ENCODE measurements at places on chromosomes 1 and 21.

- DNase-seq: no peak
Observed at GRCh38 chr1:218525031-218525430, 179.9 kb downstream of the TGFB2 start.

- no peak for DNase-seq
Observed at GRCh38 chr1:66951513-66951912, 26.7 kb downstream of the MIER1 start.

DNA sequence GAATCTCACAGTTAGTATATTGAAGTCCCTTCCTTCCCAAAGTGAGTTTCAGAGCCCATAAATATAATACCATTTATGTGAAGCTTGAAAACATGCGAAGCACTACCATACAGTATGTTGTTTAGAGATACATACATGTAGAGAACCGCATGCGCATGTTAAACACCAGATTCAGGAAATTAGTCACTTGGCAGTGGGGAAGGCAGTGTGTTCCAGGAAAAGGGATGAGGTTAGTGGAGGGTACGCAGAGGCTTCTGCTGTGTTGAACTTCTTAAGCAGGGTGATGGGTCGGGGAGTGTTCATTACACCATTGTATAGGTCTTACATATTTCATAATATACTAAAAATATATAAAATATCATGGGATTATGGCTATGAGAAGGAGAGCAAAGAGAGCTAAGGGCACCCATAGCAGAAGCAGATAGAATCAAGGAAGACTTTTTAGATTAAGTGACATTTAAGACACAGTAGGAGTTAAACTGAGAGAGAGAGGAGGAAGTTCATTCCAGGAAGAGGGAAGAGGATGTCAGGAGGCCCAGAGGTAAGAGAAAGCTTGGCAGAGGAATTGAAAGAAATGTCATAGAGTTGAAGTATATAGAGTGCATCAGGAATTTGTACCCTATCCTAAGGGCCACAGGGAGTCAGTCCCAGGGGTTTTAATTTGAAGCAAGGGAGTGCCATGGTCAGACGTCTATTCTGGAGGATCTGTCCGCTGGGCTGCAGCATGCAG is 43.5 kb upstream of the SARS1 start:
- no peak for DNase-seq

DNA sequence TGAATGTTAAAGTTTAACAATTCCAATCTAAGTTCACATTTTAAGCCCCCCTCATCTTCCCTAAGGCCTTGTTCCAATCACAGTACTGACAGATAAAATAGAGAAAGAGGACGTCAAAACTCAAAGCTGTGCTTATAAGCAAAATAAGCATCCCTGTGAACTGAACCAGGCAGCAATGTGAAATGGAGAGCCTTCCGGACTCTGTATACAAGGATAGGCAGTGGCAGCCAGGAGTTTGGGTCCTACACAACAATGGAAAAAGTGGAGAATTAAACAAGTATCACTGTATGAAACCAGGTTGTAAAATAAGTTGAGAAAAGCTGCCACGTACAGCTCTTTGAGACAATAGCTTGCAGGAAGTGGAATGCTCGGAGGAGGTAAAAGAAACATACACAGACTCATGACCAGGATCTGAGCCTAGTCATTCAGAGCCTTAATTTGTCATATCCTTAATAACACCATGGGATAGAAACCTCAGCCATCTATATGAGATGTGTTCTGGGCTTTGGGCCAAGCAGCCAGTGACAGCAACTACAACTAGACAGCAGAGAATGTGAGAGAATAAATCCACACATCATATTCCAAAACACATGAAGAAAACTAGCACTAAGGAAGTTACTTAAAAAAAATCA is 55.2 kb upstream of the PALMD start:
- DNase-seq: no peak

DNA sequence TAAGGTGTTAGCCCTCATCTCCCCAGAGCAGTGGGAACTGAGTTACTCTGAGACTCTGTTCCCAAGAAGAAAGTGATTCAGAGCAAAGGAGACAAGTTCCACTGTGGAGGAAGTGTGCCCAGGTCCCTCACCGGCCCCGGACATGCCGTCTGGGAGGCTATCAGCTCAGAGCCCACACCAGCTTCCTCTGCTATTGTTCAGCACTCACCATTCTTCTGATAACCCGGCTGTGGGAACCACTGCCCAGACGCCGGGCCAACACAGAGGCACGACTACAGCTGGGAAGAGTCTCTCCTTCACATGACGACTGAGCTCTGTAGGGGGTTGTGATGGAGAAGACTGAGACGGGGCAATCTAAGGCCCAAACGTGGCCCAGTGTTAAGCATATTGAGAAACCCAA is 34.2 kb upstream of the GJA5 start:
- DNase-seq: no peak

DNA sequence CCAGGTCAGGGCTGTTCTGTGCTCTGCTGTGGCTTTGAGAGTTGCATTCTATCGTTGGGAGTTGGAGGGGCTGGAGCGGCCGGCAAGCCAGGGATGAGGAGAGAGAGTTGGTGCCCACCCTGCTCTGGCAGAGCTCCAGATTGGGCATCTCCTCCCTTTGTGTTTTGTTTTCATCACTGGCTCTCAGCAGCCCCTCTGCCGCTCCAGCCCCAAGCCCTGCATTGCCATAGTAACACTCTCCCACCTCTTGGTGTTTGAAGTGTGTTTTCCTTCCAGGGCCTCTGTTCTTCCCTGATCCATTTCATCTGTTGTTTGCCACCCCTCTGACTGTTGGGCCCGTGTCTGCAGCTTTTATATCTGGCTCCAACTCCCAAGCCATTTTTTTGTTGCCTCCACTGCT is 152.7 kb downstream of the URB2 start:
- DNase-seq: no peak

GRCh38 chr1:49229555-49229954 is 452.9 kb upstream of the BEND5 start:
- DNase-seq: no peak

- no peak for DNase-seq
Observed at GRCh38 chr1:206885341-206886060, 11.7 kb upstream of the IL24 start.

DNA sequence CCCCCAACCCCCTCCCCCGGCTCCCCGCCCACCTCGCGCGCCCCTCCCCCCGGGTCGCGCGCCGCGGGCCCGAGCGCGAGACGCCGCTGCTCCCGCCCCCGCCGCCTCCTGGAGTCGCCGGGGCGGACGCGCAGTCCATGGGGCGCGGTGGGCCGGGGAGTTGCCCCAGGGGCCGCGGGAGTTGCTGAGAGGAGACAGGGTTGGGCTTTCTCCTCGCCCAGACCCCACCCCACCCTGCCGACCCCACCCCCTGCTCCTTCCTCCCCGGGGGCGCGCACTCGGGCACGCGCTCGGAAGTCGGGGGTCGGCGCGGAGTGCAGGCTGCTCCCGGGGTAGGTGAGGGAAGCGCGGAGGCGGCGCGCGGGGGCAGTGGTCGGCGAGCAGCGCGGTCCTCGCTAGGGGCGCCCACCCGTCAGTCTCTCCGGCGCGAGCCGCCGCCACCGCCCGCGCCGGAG is at the start of gene LAMC1:
TSS of gene LAMC1 (plus strand) at position 275 of the 455 bp plus-strand sequence. CDS start 297 bp downstream, outside the sequence.
- DNase-seq: peak; percentile 82
